ENCODE measurements at places on chromosomes 6 and 20.

DNA sequence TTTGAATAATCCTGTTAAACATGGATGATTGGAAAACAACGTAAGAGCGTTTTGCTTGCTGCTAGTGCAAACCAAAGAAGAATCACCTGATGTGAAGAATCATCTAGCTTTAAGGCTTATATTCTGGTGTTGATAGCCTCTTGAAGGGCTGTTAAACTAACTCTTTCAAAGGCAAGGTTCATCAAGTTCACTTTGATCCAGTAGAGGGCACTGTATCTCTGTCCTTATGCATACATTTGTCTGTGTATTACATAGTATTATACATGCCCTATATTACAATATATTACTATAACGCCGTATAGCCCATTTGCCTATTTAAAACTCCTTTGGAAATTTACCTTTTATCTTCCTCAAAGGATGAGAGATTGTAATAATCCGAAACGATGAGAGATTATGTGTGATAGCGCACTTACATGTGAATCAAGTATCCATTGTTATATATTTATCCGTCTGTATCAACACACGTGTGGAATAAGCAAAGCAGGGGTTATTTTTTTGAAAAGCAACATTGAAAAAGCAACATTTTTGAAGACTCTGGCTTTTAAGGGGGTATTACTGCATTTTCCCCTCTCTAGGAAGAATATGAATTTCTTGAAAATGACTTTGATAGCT, 50.8 kb upstream of the NRN1 start:
- no peak for DNase-seq

- no peak for DNase-seq
Measured at GRCh38 chr6:132684272-132684671, 25.3 kb upstream of the TAAR1 start.

GRCh38 chr6:136535017-136535765, 15.0 kb downstream of the MAP7 start:
- no peak for DNase-seq

DNA sequence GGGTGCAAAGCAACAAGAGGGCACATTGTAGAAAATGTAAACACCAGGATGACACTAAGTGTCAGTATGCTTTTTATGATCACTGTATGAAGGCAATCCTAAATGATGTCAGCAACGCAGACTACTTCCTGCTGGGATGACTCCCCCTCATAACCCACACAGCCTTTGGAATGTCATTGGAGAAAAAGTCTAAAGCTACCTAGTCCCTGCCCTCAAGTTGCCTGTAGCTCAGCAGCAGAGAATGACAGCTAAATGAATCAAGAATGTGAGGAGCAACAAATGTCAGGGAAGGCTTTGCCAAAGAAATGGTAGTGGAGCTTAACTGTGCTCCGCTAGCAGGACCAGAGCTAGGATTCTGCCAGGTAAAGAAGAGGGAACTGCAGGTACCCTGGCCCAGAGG, 555.6 kb downstream of the CD83 start:
- no peak for DNase-seq

DNA sequence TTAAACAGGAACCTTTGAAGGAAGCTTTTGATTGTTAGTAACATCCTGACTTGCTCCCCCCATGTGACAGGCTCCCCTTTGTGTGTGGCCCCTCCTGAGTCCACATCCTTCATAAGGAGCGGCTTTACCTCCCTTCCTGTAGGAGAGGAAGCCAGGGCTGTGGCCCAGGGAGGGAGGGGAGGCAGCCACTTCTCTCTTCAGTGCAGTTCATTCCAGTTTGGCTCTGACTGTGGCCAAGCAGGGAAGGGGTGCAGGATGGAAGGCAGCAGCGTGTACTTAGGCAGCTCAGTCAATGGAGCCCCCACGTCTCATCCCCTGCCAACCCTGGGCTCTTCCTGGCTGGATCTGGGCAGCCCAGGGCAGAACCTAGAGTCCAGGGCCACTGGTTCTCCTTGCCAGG, 295.2 kb downstream of the QKI start:
- DNase-seq: no peak
